ENCODE measurements at places on chromosomes 1 and 21.

- no peak for DNase-seq
Measured at GRCh38 chr1:48670234-48671020, 106.3 kb downstream of the BEND5 start.

GRCh38 chr1:235945775-235946570 is 79.3 kb upstream of the LYST start:
- DNase-seq: no peak

DNA sequence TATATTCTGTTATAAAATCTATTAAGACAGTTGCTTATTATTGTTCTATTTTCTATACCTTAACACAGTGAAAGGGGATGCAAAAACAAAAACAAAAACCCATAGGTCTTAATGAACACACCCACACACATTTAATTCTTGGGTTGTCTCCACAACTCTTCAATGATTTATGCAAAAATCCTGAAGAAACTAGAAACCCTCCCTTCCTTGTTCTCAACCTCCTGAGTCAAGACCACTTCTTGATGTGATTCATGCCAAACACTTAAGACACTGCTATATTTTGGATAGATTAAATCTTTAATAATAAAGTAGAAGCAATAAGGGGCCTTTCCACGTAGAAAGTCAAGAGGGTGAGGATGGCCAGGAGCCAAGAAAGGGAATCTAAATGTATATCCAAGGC is 23.4 kb downstream of the SCAF4 start:
- no peak for DNase-seq

DNA sequence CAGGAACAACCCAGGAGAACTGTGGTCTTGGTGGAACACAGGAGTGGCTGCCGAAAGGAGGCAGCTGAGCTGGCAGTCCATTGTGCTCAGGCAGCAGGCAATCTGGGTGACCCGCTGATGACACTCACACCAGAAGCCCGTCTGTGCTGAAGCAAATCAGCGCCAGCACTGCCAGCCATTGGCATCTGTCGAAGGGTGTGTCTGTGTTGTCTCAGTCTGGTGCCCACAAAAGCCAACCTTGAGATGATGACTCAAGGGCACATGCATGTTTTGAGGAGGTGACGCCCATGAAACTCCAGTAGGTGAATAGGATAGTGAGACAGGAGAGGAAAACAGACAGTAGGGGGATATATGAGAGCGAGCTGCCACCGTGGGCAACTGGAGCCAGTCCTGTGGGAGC is 167.3 kb downstream of the KAZN start:
- DNase-seq: no peak

- peak; percentile 16 for DNase-seq
Measured at GRCh38 chr1:115761601-115762302, 6.8 kb downstream of the CASQ2 start.
